Activated T-cell treated with anti-CD3 and anti-CD28 coated beads for 48 hours (primary cell): ENCODE measurements at places on chromosomes 16 and 17.

- no peak for DNase-seq
Observed at GRCh38 chr17:3528403-3528851, 29.2 kb downstream of the TRPV3 start.

GRCh38 chr17:74815550-74816370, 39.6 kb upstream of the NAT9 start:
- no peak for DNase-seq

GRCh38 chr17:2083613-2084035, 28.7 kb downstream of the HIC1 start:
- DNase-seq = no peak

DNA sequence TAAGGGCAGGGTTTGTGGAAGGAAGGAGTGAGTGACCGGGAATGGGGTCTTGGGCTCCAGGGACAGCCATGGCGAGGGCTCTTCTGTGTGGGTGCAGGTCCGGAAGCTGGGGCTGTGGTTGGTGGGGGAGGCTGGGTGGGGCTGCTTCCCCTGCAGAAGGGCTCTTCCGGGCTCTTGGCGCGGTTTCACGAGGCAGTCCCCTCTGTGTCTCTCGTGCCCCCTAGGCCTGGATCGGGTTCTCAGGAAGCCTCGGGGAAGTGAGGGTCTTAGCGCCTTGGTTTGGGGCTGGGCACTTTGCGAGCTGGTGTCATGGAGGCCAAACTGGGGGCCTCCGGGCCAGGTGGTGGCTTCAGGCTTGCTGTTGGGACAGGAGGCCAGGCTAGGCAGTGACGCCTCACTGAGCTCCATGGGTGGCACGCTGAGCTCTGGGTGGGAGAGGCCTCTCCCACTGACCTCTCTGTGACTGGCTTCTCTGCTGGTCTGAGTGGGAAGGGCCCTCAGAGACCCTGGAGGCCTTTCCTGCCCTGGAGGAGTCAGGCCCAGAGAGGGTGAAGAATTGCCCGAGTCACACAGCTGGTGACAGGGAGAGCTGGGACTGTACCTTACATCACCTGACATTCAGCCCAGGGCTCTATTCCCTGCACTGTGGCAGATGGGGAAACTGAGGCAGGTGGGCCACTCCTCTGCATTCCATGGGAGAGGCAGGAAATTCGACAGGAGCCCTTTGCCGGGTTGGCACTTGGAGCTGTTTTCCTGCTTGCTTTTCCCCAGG, 8.2 kb downstream of the ADCY7 start:
- no peak for DNase-seq

GRCh38 chr17:1783834-1784611, 22.2 kb downstream of the SERPINF1 start:
- no peak for DNase-seq

- no peak for DNase-seq
Observed at GRCh38 chr16:10679921-10680320, 14.8 kb downstream of the TEKT5 start.

DNA sequence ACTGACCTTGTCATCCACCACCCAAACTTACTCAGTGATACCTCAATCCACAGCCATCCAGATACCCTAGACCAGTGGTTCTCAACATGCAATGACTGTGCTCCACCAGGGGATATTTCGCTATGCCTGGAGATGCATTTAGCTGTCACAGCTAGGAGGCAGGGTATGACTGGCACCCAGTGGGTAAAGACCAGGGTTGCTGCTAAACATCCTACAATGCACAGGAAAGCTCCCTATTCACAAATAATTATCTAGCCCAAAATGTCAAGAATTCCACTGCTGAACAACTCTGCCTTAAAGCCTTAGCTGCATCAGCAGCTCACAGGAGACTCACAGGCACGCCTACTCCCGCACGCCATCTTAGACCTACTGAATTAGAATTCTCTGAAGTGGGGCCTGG, 212.6 kb downstream of the GRIN2A start:
- no peak for DNase-seq

GRCh38 chr17:27762527-27763305, 37.6 kb downstream of the NOS2 start:
- no peak for DNase-seq

GRCh38 chr17:61579961-61580360, 11.1 kb downstream of the NACA2 start:
- no peak for DNase-seq
